ENCODE measurements at places on chromosomes 4 and X.

DNA sequence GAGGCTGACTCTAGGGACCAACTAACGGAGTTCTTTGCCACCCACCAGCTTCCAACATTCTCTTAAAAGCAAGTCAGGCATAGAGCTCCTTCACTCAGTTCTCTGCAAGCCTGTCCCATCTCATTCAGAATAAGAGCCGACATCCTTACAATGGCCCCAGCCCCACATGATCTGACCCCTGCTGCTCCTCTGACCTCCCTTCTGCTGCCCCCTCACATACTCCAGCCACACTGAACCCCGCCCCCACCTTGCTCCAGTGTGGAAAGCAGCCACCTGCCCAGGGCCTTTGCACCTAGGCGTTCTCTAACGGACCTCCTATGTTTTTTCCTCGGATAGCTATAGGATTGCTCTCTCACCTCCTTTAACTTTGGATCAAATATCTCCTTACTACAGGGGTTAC is 143.2 kb upstream of the ETNPPL start:
- no peak for DNase-seq

GRCh38 chrX:112235547-112235946 is 153.0 kb upstream of the TRPC5 start:
- no peak for DNase-seq

GRCh38 chr4:16760617-16761363 is 137.7 kb downstream of the LDB2 start:
- no peak for DNase-seq

DNA sequence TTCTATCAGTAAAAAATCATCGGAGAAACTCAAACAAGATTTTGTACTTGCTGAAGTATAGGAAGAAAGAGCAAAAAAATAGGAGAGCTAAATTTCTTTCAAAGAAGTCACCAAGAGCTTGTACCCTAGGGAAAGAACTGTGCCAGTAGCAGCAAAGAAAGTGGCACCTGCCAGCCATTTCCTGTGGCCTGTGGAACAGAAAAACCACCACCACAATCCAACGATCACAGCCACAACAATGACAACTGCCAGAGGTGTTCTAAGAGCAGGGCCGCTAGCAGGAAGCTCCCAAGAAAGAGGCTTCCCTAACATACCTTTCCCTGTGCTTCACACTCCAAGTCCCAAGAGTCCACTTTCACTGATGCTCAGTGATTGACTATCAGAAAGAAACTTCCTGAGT is 266.1 kb upstream of the GPC4 start:
- no peak for DNase-seq

- DNase-seq = no peak
Measured at GRCh38 chrX:2703991-2704369, 12.9 kb downstream of the CD99 start.

DNA sequence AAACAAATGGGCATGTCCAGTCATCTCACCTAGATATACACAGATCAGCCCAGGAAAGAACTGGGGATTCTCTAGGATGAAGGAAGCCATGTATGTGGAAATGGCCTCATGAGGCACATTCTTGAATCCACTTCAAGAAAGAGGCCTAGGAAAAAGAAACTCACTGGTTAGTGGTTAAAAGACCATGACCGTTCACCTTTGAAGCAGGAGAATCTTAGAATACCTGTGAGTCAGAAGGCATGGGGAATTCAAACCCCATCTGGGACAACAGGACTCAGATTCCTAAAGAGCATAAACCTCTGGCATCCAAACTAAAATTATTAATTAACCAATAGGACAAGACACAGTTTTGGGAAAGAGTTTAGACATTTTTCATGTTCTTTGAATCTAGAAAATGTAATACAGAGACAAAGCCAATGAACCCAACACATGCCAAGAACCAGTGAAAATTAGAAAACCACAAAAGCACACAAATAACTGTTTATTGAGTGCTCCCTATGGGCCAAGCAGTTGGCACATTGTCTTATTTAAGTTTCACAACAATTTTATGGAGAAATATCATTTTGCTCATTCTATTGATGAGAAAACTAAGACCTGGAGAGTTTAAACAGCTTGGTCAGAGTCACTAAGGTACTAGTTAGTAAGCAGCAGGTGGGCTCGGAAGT is 97.5 kb downstream of the NPNT start:
- DNase-seq = no peak

DNA sequence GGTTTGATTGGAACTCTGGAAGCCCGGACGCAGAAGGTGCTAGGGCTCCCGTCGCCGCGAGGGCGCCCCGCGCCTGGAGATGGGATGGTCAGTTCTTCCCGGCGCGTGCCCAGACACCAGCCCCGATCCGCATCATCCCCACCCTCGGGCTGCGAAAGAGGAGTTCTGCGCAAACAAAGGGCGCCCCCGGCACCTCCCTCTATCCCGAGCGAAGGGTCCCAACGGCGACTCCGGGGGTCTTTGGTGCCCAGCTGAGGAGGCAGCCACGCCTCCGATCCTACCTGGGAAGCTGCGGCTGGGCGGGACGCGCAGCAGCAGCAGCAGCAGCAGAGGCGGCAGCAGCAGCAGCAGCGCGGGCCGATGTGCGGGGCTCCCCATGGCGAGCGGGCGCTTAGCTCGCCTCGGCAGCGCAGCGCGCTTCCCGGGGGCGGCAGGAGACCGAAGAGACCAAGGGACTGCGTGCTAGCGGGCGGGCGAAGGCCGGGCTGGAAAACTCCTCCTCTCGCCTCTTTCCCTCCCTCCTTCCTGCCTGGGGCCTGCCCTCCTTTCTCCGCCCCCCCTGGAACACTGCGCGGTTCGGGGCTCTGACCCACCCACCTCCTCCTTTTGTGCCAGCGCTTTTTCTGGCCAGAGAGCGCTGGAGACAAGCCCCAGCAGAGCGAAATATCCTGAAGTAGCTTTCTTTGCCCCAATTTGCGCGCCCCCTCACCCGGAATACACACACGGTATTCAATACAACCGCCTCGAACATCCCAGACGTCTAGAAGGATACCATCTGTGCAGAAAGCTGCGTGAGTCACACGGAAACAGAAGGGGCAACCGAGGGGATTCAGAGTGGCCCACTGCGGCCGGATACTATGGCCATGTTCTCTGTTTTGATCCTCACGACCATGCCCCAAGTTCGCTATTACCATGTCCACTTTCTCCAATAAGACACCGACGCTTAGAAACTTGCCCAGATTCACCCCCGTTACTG is at the start of gene SRPX:
TSS of gene SRPX (minus strand) at position 457 of the 976 bp plus-strand sequence. CDS start at position 378, 79 bp downstream.
- DNase-seq = no peak

DNA sequence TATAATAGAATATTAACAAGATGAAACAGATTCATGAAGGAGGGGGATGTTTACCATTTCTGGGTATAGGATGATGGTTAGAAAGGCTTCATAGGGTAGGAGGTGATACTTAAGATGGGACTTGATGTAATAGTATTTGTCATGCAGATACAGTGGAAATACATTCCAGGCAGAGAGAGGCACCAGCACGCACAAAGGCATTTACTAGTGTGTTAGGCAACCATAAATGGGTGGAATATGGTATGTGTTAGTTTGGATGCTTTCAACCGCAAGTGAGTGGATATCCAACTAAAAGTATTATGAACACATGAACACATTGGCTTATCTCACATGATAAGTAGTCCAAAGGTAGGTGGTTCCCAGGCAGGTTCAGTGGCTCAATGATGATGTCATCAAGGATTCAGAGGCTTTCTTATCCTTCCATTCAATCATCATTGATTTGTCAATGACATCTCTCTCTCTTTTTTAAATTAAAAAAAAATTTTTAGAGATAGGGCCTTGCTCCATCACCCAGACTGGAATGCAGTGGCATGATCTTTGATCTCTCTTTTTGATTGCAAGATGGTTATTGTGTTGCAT is 12.7 kb upstream of the STARD8 start:
- no peak for DNase-seq

DNA sequence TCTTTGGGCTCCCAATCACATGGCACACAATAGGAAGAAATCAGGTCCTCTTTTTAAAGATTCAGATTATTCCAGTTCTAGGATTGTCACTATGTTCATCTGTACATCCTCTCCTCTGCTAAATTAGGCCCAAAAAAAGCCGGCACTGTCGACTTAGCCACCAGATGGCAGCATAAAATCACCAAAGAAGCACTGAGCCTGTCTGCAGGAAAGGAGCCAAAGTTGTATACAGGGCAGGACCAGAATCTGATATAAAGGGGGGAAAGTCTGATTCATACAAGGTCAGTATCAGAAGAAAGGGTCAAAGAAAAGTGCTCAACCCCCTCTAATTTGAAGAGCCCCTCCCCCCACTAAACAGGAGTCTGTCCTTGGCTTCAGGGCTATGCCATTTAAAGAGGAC is 292.5 kb downstream of the CHIC1 start:
- DNase-seq = peak; percentile 61

GRCh38 chr4:179344861-179345260 is 1902.6 kb upstream of the AGA start:
- no peak for DNase-seq

DNA sequence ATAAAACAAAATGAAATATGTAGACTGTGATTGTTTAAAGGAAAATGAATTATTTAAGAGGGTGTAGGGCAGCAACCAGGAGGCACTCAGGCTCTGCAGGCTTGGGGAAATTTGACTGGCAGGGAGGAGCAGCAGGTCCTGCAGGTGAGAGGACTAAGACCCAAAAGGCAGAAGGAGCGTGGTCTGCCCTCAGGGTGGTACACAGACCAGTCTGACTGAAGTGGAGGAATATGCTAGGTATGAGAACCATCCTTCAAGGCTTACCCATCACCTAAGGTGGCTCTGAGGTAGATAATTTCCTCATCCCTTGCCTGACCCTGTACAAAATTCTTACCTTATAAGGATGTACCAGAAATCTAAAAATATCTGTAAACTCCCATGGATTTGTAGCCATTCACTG is 261.3 kb upstream of the RASGEF1B start:
- no peak for DNase-seq

DNA sequence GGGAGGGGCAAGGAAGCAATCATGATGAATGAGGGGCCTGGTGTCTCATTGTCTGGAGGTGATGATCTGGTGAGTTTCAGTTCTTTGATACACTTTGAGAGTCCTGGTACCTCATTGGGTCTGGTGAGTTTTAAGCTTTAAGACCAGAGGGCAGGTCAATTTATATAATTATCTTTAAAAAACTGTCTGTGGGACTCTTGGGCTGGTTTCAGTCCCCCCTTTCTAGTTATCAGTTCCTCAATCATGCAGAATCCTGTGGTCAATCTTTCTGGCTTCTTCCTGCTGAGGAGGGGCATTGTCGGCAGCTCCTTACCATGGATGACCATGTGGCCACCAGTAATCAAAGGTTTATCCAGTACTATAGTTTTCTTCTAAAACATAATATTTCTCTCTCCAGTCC is 789.1 kb downstream of the PCDH18 start:
- no peak for DNase-seq

- DNase-seq = no peak
Measured at GRCh38 chr4:156018383-156018782, 64.7 kb upstream of the CTSO start.

DNA sequence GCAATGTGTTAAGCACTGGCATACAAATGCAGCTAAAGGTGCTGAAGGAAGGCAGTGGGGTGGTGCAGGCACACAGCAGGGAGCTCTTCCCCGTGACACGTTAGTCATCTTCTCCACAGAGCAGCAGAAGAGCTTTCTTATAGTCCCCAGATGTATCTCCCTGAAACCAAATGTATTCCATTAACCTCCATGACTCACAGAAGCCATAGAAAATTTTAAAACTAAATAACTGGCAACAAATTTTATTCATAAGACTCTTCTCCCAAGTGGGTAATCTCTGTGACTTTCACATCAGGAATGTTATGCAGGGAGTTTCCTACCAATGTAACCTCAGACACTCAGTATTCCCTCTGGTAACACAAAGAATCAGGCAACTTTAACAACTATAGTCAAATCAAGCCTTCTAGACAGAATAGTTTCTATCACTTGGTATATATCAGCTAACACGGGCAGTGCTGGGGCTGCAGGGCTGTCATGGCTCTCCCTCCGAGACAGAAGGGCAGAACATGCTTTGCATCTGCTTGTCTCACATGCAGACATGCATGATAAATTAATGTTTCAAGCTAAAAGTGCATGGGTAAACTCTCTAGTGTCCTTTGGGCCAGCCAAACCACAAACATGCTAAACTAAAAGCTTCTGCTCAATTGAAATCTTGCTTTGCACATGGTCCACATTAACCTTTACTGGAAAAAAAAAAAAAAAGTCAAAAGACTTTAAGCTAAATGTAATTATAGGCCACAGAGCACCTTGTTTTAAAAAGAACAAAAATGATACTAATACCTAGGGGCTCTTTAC is 28.2 kb downstream of the ANXA5 start:
- DNase-seq = no peak

GRCh38 chr4:102616636-102617035 is 115.5 kb downstream of the NFKB1 start:
- DNase-seq = no peak

- DNase-seq = no peak
Measured at GRCh38 chrX:69374569-69374968, 129.6 kb upstream of the NALF2 start.

GRCh38 chr4:107561481-107561880 is 158.6 kb downstream of the PAPSS1 start:
- DNase-seq = no peak

GRCh38 chrX:148928811-148929210 is 428.4 kb downstream of the AFF2 start:
- no peak for DNase-seq

DNA sequence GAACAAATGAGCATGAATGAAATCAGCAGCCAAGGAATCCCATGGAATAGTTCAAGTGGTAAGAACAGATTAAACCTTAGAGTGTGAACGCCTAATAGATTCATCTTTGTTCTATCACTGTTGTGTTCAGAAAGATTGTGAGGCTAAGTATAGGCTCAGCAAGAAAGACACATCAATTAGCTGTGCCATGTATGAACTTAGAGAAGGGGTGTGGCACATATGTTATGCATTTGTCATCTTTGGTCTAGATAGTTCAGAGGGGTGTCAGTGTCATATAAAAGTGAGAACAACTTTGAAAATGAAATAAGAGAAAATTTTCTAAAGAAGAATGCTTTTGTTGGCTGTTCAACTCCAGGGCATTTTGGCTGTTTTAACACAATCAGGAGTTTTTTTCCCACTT is 9.4 kb downstream of the DAPP1 start:
- DNase-seq = no peak

DNA sequence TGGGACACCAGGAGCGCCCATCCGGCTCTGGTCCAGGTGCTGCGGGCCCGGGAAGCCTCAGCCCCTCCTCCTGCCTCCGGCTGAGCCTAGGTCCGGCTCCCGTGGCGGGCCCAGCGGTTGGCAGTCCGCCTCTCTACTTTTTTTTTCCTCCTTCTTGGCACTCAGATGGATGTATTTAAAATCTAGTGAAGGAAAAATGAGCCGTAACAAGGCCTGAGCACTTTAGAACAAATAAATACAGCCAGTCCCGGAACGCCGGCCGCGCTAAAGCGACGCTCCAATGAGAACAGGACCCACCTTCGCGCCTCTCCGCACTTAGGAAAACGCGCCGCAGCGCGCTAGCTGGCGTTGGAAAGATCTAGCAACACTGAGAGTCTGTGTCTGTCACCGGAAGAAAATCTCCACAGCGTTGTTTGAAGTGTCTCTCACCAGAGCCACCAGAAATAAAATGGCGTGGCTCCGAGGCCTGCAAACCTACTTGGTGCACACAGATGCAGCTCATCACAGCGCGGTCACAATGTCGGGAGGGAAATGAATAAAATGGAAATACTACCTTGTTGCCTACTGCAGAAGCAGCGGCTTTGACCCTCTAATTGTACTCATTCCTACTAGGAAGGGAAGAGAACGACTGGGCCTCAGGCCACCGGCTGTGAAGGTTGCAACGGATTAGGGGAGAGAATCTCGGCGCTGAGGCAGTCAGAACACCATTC is 4.7 kb downstream of the NEUROG2 start:
- no peak for DNase-seq

- DNase-seq = no peak
Measured at GRCh38 chrX:29941287-29941686, 274.1 kb upstream of the MAGEB2 start.

Measured in stimulated activated naive B cell treated with anti-CD40 and anti-IgM and Interleukin-4, amounts not matched to agents 10 μg/mL and 1 μg/mL and 100 μg/mL, for 72 hours (primary cell).